Activated CD4-positive, alpha-beta T cell treated with anti-CD3 and anti-CD28 coated beads for 4 hours (primary cell): ENCODE measurements at places on chromosomes 16 and 17.

- no peak for DNase-seq
Measured at GRCh38 chr17:21686165-21687015, 5.9 kb upstream of the KCNJ18 start.

DNA sequence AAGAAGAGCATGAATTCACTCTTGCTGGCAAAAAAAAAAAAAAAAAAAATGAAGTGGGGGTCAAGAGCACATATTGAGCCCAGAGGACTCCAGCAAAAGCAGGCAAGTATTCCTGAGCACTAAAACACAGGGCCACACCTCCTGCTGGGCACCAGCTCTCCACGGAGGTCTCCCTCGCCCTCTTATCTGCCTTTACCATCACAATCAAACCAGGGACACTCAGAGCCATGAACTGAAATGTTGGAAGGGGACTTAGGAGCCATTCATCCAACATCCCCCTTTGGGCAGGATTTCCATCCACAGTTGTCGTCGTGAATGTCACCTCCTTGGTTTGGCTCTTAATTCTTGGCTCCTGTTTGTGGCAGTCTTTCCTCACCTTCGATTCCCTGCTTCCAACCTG lies 89.8 kb upstream of the GNAO1 start:
- DNase-seq: no peak

DNA sequence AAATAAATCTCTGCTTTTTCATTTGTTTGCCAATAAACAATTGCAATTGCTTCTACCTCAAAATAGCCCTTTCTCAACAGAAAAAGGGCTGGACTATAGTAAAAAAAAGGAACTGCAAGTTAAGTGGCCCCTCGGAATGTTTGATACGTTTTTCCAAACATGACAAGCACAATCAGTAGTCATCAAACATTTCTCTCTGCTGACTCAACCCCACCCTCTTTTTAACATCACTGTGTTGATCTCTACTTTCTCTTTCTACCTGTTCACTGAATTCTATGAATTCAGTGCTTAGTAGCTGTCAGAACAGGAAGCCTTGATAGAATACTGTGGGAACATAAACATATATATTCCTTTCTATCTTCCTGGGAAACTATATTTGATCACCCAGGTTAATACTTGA lies 116.5 kb upstream of the AXIN2 start:
- DNase-seq: no peak

- DNase-seq: no peak
Measured at GRCh38 chr16:87538594-87538993, 45.8 kb upstream of the ZCCHC14 start.

- DNase-seq: no peak
Measured at GRCh38 chr16:70594569-70594968, 51.8 kb upstream of the IL34 start.

- DNase-seq: no peak
Measured at GRCh38 chr17:9424071-9424640, 151.5 kb downstream of the STX8 start.

GRCh38 chr17:74433421-74434121 lies 1.7 kb downstream of the GPRC5C start:
- no peak for DNase-seq

DNA sequence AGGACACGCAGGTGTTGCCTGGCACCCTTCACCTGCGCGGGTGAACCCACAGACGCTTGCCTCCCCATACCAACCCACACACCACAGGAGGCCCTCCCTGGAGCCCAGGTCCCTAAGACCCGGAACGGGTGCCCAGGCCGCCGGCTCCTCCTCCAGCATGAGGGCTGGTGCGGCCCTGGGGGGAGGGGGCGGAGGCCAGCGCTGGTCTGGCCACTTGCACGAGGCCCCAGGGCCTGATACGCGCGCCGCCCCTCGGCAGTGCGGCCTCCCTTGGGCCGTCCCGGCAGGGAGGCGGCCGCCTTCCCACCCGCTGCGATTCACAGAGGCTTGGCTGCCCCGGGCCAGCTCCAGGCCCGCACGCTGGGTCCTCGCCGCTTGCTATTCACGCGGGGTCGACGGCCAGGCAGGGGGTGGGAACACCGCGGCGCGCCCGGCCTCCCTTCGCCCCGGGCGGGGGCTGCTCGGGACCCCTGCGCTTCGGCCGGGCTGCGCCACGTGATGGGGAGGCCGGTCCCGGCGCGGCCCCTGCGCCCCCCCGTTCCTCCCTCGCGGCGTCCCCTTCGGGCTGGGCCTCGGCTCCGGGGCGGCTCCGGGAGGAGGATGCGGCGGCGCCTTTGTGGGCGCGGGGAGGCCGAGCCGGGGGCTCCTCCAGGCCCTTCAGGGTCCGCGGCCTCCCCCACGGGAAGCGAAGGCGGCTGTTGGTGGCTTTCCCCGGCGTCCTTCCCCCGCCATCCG lies 685 bp downstream of the FASN start:
- peak; percentile 34 for DNase-seq

DNA sequence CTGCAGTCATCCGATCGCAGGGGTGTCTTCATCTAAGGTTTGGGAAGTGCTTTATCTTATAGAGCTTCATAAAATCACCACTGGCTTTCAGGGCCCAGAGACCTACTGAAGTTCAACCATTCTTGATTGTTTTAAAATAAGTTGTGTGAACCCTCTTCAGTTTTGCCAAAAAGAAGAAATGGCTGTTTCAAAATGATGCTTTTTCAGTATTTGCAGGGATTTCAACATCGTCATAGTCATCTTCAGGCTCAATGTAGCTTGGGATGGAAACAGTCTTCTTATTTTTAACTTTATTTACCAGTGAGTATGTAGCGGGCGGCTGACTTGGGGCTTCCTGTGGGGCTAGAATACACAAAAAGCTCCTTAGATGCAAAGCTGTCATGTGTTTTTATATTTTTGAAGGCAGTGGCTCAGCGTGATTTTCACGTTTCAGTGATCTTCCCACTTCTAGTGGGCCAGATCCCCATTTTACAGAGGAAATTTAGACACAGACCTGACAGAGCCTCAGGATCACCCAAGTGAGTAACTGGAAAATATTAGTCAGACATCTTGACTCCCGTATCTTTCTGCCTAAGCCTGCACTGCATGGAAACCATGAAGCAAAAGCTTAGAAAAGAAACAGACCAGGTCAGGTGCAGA lies 19.1 kb upstream of the ZNF594 start:
- no peak for DNase-seq

DNA sequence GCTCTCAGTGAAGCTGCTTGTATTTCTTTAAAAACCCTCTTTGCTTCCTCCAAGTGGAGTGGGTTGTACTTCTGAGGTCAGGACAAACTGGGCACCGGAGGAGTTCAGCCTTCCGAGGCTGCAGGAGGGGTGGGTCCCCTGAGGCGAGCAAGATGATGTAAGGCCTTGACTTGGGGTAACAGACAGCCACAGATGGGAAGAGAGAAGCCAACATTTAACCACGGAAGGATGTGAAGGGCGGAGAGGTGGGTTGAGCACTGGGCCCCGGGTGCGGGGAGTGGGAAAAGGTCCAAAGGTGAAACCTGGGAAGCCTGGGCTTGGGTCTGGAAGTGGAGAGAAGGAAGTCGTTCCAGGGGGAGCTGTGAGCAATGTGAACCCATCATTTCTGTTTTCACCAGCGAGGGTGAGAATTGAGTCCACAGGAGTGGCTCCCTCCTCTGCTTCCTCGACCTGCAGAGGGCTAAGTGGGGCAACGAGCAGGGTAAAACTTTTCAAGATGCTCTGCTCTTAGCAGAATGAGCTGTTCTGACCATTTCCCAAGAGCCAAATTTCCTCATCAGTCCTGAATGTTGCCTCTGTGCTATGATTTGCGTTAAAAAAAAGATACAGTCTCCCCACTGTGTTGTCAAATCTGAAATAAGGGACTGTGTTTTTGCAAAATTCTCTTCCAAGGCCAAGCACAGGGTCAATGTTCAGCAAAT lies 137.7 kb upstream of the CRHR1 start:
- DNase-seq: no peak
